Esophagus muscularis mucosa (tissue), 4 donors: ENCODE measurements at places on chromosomes 4 and X. TPM values are rescaled to one million over a fixed set of nuclear protein-coding genes. Genes with fewer than 3 reads are reported as not detected.

RBMXL3 gene
- not detected for total RNA-seq

C4orf46 gene
- total RNA-seq = 3.8 TPM

DNA sequence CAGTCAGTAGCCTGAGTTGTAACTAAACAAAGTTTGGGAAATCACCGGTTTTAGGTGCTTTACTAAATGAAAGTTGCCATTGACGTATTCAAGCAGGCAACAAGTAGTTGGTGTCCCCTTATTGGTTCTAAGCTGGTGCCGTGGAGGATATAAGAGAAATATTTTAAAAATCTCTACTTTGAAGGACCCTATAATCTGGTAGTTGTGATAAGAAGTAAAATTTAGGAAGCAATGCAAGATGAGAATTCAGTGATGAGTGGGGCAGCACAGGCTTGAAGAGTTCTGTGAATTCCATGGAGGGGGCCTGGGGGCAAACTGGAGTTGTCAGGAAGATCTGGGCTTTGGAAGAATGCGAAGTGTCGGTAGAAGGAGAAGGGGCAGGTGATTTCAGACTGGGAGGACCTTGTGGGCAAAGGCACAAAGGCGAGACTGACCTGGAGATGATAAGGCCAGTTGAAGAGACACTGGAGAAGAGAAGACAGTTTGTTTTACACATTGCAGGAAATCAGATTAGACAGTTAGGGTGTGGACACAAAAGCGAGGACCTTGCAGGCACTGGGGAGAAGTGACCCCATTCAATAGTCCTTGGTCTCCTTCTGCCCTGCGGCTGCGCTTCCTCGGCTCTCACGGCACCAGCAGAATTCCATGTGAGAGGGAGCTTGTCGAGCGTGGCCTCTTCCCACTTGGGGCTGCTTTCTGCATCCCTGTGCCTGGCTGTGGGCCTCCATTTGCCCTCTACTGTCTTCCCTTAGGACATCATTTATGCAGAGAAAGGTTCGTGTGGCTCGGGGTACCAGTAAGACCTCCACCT is 1.3 kb downstream of the RHOH start:
- no peak for DNase-seq

DNA sequence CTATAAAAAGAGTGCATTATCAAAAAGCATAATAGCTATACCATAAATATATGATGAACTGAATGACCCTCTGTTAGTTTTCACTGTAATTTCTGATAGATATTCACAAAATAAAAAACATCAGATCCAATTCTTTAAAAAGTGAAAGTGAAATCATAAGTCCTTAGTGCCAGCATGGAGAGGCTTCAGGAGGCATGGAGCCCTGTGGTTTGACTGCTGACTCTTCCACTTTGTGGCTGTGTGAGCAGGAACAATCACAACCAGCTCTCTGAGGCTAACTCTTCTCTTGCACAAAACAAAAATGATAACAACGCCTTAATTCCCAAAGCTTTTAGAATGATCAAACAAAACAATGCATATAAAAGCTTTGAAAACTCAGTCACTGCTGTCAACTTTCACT is 1143.9 kb downstream of the PDHA2 start:
- no peak for DNase-seq

- DNase-seq = no peak
Observed at GRCh38 chrX:96987228-96987627, 103.5 kb downstream of the RPA4 start.

DNA sequence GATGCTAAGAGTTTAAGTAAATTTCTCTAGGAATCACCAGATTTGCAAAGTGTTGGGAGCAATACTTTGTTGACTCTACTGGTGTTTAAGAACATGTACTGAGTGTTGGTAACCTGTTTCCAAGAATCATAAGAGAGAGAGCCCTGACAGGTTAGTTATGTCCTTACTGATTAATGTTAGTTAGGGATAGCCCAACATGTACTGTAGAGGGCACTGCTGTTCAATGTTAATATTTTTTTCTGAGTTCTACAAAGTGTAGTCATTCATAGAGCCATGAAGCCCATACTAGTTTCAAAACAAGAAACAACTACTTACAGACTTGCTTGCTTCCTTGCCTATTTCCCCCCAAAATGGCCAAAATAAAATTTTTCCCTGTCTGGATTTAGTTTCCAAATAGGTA is 11.9 kb downstream of the TMPRSS11D start:
- no peak for DNase-seq

DNA sequence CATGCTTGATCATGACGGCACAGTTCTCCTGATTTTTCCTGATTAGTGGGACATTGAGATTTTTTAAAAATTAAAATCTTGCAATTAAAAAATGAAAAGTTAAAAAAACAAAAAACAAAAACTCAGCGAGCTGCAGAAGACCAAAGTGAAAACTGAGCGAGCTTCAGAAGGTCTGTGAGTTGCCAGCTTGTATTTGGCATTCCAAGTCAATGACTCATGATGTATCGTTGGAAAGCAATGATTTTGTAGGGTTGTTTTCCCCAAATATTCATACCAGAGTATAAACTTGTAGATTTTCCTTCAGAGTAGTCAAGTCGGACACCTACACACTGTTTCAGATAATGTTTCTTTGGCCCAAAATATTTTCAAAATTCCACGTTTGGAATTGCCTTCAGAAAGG is 76.9 kb downstream of the LRRC66 start:
- DNase-seq = peak; percentile 29

GRCh38 chr4:43325220-43325967 is 432.9 kb downstream of the GRXCR1 start:
- no peak for DNase-seq

STK26 gene
- total RNA-seq = 15.9 TPM

PCDH11X gene
- total RNA-seq = 0.13 TPM

- DNase-seq = no peak
Observed at GRCh38 chr4:16862697-16863096, 35.7 kb downstream of the LDB2 start.

DNA sequence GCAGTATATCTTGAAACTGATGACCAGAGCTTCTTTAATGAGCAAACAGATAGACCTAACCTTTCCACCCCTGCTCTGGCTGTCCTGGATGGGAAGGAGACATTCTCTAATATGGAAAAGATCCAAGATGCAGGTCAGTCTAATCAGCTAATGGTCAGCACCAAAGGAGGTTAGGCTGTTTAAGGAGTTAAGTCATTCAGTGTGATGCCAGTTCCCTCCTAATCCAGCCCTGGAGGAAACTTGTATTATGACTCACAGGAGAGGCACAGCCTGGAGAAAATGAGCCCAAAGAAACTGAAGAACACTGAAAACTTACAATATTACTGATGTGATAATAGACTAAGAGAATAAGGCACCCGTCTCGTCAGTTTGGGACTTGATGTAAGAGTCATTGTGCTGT is 323.0 kb downstream of the HNRNPD start:
- no peak for DNase-seq
